Activated naive CD8-positive, alpha-beta T cell treated with anti-CD3 and anti-CD28 coated beads, Interleukin-2, amount 50 U/mL, for 24 hours (primary cell): ENCODE measurements at places on chromosomes 6 and 20.
A peak's percentile ranks its signal among the peaks of the same experiment; 100 is the strongest.

- DNase-seq, result no peak
- peaks cover 10% of the 10 kb centered on the region for H3K4me1 ChIP-seq
- no peak overlapping the region for H3K27ac ChIP-seq
- H3K4me3 ChIP-seq, result no peak overlapping the region
- no peaks in the 10 kb centered on the region for H3K27me3 ChIP-seq
Observed at GRCh38 chr20:1150218-1150617, 31.8 kb downstream of the PSMF1 start.

- H3K27ac ChIP-seq, result peak overlapping the region; percentile 96
- peaks cover 49% of the 10 kb centered on the region for H3K4me1 ChIP-seq
- DNase-seq, result peak; percentile 61
- peak overlapping the region; percentile 81 for H3K4me3 ChIP-seq
- no peaks in the 10 kb centered on the region for H3K36me3 ChIP-seq
- H3K27me3 ChIP-seq, result no peaks in the 10 kb centered on the region
Observed at GRCh38 chr6:156777577-156778453, 637 bp downstream of the ARID1B start.

DNA sequence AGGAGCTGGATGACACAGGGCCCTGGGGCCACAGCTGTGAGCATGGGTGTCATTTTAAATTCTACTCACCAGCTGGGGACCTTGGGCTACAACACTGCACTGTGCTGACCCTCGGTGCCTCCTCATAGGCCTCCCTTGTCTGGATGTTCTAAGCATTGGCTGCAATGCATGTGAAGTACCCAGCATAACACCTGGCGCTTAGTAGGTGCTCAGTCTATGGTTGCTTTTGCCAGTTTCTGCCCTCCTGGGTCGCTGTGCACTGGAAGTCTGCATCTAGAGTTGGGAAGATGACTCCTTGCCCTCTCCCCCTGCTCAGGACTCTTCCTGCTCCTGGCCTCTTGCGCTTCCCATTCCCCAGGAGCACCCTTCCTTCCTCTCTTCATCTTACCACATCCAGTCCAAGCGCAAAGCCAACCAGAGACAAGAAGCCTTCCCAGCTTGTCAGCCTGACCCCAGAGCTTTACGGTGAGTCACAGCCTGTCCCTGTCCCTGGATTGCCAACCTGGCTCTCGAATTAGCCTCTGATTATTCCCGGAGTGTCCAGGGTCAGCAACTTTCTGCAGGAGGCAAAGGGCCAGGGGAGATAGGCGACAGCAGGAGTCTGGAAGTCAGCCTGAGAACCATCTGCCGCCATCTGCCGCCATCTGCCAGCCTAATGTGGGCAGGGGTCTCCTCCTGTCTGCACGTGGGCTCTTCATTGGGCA lies 8.8 kb downstream of the SLC13A3 start:
- DNase-seq, result no peak
- H3K4me1 ChIP-seq, result no peaks in the 10 kb centered on the region
- H3K36me3 ChIP-seq, result no peaks in the 10 kb centered on the region
- no peak overlapping the region for H3K4me3 ChIP-seq
- peaks cover 10% of the 10 kb centered on the region for H3K27me3 ChIP-seq

- H3K36me3 ChIP-seq, result no peaks in the 10 kb centered on the region
- no peak overlapping the region for H3K4me3 ChIP-seq
- no peaks in the 10 kb centered on the region for H3K27me3 ChIP-seq
- no peaks in the 10 kb centered on the region for H3K4me1 ChIP-seq
Observed at GRCh38 chr6:81241126-81242041, 511.1 kb downstream of the TENT5A start.

- no peak overlapping the region for H3K27ac ChIP-seq
- H3K4me1 ChIP-seq, result no peaks in the 10 kb centered on the region
- H3K36me3 ChIP-seq, result no peaks in the 10 kb centered on the region
- H3K27me3 ChIP-seq, result peaks cover 41% of the 10 kb centered on the region
- H3K4me3 ChIP-seq, result no peak overlapping the region
Observed at GRCh38 chr6:166633732-166634535, 6.9 kb upstream of the RPS6KA2 start.

GRCh38 chr6:13872681-13873080 lies 52.1 kb upstream of the RNF182 start:
- H3K27me3 ChIP-seq, result peaks cover 16% of the 10 kb centered on the region
- DNase-seq, result no peak
- peak overlapping the region; percentile 37 for H3K4me3 ChIP-seq
- H3K27ac ChIP-seq, result no peak overlapping the region
